Activated CD4-positive, alpha-beta T cell treated with anti-CD3 and anti-CD28 coated beads for 36 hours (primary cell): ENCODE measurements at places on chromosomes 12 and 14. TPM values are rescaled to one million over a fixed set of nuclear protein-coding genes. Genes with fewer than 3 reads are reported as not detected.

DNA sequence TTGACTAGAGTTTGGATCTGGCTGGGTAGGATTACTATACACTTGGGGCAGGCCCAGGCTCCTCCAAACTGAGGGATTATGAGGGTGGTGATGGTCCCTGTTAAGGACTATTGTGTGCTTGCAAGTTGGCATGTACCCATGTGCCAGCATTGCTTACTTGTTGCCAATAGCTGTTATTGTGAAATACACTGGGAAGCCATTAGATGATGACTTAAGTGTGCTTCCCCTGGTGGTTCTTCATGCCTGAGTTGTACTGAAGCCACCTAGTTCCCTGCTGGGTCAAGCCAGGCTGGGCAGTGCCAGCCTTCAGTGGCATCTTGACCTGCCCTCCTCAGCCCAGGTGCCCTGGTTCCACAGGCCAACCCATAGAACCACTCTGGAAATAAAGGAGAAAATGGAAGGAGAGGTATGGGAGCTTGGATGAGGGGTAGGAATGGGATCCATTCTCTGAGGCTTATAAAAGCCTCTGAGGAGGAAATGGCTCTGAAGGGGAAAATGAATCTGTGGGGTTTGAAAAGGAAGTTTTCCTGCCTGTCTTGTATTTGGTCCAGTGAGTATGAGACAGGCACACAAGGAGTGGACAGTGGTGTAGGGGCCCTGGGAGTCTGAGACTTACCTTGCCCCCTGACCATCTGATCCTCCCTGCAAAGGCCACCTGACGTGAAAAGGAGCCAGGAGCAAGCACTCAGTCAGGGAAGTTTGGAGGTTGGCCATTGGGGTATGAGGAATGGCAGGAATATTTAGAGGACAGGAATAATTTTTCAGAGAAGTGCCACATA is 724 bp downstream of the LTB4R start:
- DNase-seq, result no peak
- peak overlapping the region; percentile 77 for H3K27ac ChIP-seq
- peaks cover 65% of the 10 kb centered on the region for H3K4me1 ChIP-seq
- H3K4me3 ChIP-seq, result peak overlapping the region; percentile 70
- H3K36me3 ChIP-seq, result peaks cover 25% of the 10 kb centered on the region
- H3K27me3 ChIP-seq, result no peaks in the 10 kb centered on the region

DNA sequence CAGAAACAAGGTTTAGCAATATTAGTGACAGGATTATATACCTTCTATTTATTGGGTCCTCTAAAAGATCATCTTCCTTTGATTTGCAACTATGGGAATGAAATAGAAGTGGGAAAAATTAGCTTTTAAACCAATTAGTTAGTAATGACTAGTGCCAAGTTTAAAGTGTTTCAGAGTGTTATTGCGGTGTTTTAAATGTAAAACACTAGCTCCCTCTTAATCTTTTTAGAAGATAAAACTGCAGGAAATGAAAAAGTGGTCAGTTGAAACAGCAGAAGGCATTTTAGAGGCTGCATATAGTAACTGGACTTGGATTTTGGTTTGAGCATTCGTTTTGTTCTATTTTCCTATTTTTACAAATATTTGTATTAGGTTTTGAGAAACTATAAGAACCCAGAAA is 286.2 kb downstream of the RAD51B start:
- no peak overlapping the region for H3K4me3 ChIP-seq
- no peak for DNase-seq
- H3K27ac ChIP-seq, result no peak overlapping the region
- peaks cover 14% of the 10 kb centered on the region for H3K4me1 ChIP-seq
- no peaks in the 10 kb centered on the region for H3K27me3 ChIP-seq

DNA sequence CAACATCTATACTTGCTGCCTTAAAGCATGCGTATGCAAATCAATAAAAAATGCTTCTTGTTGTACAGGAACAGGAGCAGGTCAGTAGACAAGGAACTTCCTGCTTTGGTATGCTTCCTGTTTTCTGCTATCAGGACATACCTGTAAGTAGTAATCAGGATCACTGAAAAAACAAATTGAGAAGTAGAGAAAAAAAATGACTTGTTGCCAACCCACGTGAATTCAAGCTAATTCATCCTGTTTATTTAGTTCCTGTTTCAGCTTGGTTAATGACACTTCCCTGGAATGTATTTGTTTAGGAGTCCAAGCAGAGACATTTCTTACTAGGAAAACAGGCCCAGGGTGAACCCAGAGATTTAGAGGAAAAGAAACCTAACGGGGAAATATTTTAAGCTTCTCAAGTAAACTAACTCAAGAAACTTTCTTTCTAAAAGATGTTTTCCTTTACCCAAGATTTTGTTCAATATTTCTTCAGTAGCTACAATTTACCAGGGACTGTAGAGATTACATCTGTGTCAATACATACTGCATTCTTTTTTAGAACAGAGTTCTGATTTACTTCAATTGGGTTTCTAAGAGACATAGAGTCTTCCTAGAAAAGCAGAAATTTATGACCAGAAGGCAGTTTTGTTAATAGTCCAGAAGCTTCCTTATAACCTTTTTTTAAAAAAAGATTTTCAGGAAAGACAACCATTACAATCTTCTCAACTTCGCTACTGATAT is 124.2 kb downstream of the PAWR start:
- H3K27me3 ChIP-seq, result no peaks in the 10 kb centered on the region
- H3K27ac ChIP-seq, result no peak overlapping the region
- no peak overlapping the region for H3K4me3 ChIP-seq
- H3K36me3 ChIP-seq, result peaks cover 2% of the 10 kb centered on the region
- no peaks in the 10 kb centered on the region for H3K4me1 ChIP-seq

DNA sequence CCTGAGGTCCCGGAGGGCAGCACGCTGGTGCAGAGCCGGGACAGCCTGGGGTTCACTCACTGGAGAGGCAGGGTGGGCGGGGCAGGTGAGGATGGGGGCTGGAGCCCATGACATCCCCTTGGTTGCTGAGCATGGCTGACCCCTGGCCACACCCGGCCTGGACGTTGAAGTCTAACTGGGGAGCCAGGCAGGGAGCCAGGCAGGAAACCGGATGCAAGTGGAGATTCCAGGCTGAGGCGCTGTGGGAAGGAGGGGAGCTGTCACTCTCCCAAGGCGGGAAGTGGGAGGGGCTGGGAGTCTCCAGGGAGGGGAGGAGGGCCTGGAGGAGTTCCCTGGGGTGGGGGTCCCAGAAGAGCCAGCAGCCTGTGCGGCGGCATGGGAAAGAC is 7.7 kb upstream of the INF2 start:
- H3K27me3 ChIP-seq, result no peaks in the 10 kb centered on the region
- no peak overlapping the region for H3K27ac ChIP-seq
- H3K36me3 ChIP-seq, result no peaks in the 10 kb centered on the region
- H3K4me3 ChIP-seq, result no peak overlapping the region
- H3K4me1 ChIP-seq, result peaks cover 14% of the 10 kb centered on the region

DNA sequence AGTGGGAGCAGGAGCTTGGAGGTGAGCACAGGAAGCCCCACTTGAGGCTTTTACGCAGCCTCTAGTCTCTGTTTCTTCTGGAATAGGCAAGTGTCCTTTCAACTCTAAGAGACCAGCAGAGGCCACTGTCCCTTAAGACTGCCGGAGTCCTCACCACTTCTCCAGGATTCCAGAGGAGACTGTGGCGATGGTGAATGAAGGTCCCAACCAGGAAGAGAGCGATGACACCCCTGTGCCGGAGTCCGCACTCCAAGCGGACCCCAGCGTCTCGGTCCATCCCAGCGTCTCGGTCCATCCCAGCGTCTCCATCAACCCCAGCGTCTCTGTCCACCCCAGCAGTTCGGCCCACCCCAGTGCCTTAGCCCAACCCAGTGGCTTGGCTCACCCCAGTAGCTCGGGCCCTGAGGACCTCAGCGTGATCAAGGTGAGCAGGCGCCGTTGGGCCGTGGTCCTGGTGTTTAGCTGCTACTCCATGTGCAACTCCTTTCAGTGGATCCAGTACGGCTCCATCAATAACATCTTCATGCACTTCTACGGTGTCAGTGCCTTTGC is 442 bp downstream of the FLVCR2 start:
- H3K27me3 ChIP-seq, result no peaks in the 10 kb centered on the region
- H3K36me3 ChIP-seq, result no peaks in the 10 kb centered on the region
- DNase-seq, result no peak
- H3K4me3 ChIP-seq, result peak overlapping the region; percentile 74

Gene PDZRN4
- total RNA-seq, result not detected

Gene RPS6KA5
- total RNA-seq, result 11.9 TPM

DNA sequence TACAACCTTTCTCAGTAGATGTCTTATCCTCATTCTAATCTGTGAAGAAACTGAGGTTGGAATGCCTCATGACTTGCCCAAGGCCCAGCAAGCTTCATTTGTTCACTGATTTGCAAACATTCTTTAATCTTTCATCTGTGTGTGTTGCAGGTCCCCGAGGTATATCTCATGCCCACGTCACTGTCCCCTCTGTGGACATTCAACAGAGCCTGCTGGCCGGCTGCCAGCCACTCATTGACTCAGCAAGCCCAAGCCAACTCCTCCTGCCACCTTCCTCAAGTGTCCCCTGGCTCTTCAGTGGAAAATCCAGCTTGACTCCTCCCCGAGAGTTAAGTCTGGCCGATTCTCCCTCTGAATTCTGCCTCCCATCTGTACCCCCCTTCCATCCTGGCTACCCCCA is 1.9 kb upstream of the DCAF4 start:
- DNase-seq, result no peak
- H3K4me3 ChIP-seq, result no peak overlapping the region
- H3K27ac ChIP-seq, result no peak overlapping the region

- peaks cover 6% of the 10 kb centered on the region for H3K27me3 ChIP-seq
- no peaks in the 10 kb centered on the region for H3K36me3 ChIP-seq
- DNase-seq, result no peak
- H3K4me3 ChIP-seq, result no peak overlapping the region
- no peak overlapping the region for H3K27ac ChIP-seq
- H3K4me1 ChIP-seq, result no peaks in the 10 kb centered on the region
These were observed 49.7 kb downstream of the TSPAN11 start for GRCh38 chr12:30976206-30976605.

GRCh38 chr14:76490735-76491134 is 114.8 kb downstream of the ESRRB start:
- no peak overlapping the region for H3K4me3 ChIP-seq
- H3K36me3 ChIP-seq, result no peaks in the 10 kb centered on the region
- no peak for DNase-seq
- no peaks in the 10 kb centered on the region for H3K4me1 ChIP-seq

Gene ADAM21
- 0.11 TPM for total RNA-seq

DNA sequence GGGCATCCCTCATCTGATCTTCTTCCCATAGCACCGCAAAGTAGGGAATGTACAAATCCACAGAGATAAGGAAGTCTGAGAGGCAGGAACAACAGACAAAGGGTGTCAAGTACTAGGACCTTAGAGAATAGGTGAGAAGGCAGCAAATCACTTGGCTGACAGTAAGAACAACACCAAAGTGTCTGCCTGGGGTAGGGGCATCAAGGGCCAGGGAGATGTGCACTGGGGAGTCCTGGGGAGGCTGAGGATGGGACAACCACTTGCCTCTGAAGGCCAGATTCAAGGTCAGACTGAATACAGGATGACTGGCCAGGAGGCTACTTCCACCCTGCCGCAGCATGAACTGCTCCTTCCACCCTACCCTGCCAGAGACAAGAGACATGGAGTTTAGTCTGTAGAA is 1040.8 kb downstream of the BCL11B start:
- DNase-seq, result no peak
- no peaks in the 10 kb centered on the region for H3K27me3 ChIP-seq
- H3K4me1 ChIP-seq, result peaks cover 85% of the 10 kb centered on the region
- H3K27ac ChIP-seq, result peak overlapping the region; percentile 98

DNA sequence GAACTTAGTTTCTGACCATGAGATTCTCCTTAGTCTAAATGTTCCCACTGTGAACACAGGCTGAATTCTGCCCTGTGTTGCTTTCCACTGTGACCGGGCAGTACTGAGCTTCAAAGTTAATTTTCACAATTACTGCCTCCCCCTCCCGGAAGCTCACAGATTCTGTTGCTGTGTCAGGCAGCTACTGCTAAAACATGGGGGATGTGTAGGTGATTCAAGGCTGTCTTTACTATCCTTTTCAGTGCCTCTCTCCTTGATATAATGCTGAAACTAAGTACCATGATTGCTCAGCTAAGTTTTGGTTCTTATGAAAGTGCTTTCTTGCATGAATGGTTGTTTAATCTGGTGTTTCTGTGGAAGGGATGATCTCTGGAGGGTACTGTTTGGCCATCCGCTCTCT is 428.3 kb upstream of the NOVA1 start:
- H3K4me1 ChIP-seq, result no peaks in the 10 kb centered on the region
- no peaks in the 10 kb centered on the region for H3K27me3 ChIP-seq
- H3K36me3 ChIP-seq, result no peaks in the 10 kb centered on the region
- no peak for DNase-seq
- H3K4me3 ChIP-seq, result no peak overlapping the region

Gene SLC35F4
- total RNA-seq, result not detected

DNA sequence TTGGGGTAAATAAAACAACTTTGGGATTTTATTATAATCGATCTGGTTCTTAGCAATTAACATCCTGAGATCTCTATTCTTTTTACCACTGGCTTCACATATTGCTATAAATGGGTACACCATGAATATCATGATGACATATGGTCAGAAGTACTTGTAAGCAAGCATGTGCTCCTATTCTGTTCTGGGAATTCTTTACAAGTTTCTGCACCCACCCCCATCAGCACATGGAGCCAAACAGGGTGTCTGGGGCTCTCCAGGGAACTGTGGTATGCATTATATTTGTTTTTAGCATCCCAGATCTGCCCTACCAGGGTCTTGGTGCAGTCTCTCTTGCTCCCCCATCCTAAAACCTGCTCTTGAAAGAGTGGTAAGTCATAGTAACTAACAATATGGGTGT is 31.3 kb downstream of the DMAC2L start:
- DNase-seq, result no peak
- H3K27me3 ChIP-seq, result peaks cover 3% of the 10 kb centered on the region
- H3K4me3 ChIP-seq, result no peak overlapping the region
- peaks cover 5% of the 10 kb centered on the region for H3K36me3 ChIP-seq
- no peak overlapping the region for H3K27ac ChIP-seq

DNA sequence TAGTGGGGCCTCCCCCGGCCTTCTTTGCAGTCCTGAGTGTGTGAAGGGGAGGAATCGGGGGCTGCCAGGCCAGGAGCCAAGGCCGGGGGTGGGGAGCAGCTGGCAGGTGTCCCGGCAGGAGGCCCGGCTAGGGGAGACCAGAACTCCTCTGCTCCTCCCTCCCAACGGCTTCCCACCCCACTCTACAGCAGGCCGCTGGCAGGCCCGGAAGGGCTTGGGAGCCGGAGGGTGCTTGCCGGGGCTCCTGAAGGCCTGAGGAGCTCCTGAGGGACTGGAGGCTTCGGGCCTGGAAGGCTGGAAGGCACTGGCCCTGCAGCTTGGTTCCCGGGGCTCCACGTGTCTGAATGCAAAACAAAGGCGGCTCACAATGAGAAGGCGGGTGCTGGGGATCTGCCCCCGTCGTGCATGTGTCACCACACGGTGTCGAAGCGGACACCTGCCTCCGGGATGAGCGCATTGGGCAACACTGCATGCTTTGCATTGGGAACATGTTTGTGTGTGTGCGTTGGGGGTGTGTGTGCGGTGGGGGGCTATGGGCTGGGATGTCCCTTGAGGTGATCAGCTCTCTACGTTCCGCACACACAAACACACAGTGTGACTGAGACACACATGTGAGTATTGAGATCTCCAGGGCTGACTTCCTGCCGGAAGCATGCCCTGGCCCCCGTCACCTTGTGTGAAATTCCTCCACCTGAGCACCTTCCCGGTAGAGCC is 30.9 kb upstream of the ANKRD9 start:
- DNase-seq, result no peak
- H3K27ac ChIP-seq, result no peak overlapping the region
- no peaks in the 10 kb centered on the region for H3K36me3 ChIP-seq
- peaks cover 9% of the 10 kb centered on the region for H3K27me3 ChIP-seq
- H3K4me3 ChIP-seq, result no peak overlapping the region

- no peak for DNase-seq
- no peaks in the 10 kb centered on the region for H3K27me3 ChIP-seq
- H3K4me3 ChIP-seq, result no peak overlapping the region
- H3K4me1 ChIP-seq, result no peaks in the 10 kb centered on the region
- no peaks in the 10 kb centered on the region for H3K36me3 ChIP-seq
These were observed 70.5 kb downstream of the LIN52 start for GRCh38 chr14:74155287-74155686.
